ENCODE measurements at places on chromosomes 12 and 14.

DNA sequence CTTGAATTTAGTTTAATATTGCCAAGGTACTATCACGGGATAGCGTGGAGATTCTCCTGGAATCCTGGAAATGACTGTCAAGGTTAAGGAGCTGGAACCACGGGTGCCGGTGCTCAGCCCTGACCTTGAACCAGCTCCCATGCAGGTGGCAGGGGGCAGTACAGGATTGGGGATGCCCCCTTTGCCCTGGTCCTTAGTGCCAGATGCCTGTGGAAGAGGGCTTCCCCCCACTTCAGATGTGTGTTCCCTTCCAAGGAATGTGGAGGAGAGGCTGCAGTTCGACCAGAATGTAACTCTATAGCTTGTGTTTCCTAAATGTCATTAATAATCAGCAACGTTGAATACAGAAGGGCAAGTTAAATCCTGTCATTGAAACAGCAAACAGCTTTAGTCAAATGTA is 258.9 kb downstream of the VRK1 start:
- DNase-seq, result no peak

GRCh38 chr12:111248236-111249017 is 120.5 kb downstream of the PHETA1 start:
- no peak for DNase-seq

GRCh38 chr12:100610666-100611430 is 37.4 kb downstream of the GAS2L3 start:
- DNase-seq, result no peak

- DNase-seq, result no peak
Observed at GRCh38 chr12:57454566-57455373, at the start of gene INHBE. Gene INHBE (plus strand): TSS chr12:57455307. CDS start chr12:57455537, 230 bp downstream.

GRCh38 chr14:95490727-95491451 is 25.6 kb downstream of the SYNE3 start:
- DNase-seq, result no peak

DNA sequence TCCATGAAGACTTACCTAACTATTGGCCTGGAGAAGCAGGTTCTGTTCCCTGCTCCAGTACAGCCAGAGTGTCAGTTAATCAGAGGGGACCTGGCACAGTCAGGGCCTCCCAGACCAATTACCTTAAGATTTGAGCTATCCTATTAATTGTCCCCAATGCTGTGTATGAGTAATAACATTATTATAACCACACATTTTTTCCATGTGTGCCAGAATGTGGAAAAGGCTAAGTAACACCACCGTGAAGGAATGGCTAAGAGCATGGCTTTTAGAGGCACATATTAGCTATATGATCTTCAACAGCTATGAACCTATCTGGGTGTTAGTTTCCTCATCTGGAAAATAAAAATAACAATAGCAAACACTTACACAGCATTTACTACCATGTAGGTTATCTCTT is 111.1 kb upstream of the RAP1B start:
- DNase-seq, result no peak

- no peak for DNase-seq
Observed at GRCh38 chr12:52792185-52793029, 3.5 kb downstream of the KRT3 start.

DNA sequence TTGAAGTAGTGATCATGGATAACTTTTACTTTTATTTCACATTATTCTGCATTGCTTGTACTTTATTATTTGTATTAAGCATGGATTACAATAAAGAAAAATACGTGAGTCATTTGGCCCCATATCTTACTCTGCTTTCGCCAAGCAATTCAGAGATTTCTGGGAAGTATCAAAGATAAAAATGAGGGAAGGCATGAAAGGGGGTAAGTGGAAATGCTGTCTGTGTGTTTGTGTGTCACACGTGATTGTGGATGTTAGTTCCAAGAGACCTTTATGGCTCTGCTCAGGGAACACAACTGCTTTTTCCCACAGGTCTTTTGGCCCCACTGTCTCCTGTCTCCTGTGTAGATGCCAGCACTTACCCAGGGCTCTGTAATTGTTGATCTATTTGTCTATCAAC is 10.5 kb downstream of the NID2 start:
- no peak for DNase-seq

DNA sequence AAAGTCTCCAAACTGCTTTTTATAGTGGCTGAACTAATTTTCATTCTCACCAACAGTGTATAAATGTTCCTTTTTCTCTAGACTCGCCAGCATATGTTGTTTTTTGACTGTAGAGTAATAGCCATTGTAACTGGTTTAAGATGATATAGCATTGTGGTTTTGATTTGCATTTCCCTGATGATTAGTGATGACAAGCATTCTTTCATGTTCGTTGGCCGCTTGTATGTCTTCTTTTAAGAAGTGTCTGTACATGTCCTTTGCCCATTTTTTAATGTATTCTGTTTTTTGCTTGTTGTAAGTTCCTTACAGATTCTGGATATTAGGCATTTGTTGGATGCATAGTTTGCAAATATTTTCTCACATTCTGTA is 404.9 kb downstream of the FLRT2 start:
- no peak for DNase-seq

DNA sequence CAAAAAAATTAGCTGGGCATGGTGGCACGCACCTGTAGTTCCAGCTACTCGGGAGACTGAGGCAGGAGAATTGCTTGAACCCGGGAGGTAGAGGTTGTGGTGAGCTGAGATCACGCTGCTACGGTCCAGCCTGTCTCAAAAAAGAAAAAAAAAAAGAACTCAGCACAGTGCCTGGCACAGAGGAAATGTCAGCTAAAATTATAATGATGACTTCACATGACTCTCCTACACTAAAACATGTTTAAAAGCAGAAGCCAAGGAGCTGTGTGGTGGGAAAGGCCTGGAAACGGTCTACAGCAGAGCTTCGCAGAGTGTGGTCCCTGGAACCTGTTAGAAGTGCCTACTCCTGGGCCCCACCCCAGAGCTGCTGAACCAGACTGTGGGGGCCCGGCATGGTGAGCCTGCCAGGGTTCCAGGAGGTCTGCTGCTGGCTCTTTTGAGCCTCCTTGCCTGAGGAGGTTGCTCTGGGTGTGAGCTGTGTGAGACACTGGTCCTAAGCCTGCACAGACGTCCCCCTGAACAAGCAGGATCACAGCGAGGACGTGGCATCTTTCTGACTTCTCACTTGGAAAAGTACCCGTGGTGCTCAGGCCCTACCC is 28.1 kb downstream of the TCHP start:
- DNase-seq, result no peak

GRCh38 chr14:87994974-87995373 is 2.0 kb upstream of the GALC start:
- peak; percentile 5 for DNase-seq

GRCh38 chr12:26271889-26272492 is 76.6 kb downstream of the SSPN start:
- no peak for DNase-seq

DNA sequence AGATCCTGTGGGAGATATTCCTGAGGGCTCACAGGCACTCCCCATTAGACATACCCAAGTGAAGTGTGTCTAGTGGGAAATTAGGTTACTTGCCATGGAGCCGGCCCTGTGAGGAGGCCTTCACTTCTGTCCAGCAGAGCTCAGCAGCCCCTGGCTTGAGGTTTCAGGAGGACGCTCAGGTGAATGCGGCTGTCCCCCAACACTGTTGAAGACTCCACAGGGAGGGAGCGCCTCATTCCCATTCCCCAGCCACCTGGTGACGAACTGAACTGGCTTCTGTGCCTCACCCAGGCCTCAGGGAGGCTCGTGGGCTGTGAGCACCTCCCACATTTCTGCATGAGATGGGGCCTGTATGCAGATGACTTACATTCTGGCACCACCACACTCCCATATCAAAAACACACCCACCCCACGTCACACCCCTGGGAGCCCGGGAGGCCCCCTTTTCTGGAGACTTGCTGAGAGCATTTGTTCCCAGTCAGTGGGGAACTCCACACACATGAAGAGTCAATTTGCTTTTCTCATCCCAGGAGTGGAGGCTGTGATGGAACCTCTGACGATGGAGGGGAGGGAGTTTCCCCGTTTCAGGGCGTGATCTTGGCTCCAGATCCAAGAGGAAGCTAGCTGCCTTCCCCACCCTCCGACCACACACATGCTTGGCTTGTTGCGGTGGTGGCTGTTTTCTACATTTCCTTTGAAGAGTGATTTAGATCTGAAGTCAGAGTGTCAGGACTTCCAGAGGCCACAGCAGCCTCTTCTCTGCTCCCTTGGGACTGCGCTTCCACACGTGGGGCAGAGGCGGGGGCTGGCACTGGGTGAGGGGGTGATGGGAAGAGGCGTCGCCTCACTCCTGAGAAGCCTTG is 120.7 kb downstream of the ADGRD1 start:
- no peak for DNase-seq

DNA sequence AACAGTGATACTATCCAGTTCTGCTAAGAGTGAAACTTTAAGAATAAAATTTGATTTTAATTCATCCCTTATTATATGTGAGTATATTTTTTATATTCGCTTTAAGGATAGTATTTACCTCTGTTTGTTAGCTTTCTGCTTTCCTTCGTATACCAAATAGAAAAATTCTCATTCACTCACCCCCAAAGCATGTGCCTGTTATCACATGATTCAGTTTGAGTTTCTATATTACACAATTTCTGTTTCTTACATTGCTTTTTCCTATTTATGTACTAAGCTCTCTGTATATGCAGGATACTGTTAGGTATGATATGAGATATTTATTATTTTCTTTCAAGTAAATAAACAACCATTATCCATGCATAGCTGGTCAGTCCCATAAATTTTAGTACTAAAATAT is 275.2 kb downstream of the FBXL14 start:
- no peak for DNase-seq

DNA sequence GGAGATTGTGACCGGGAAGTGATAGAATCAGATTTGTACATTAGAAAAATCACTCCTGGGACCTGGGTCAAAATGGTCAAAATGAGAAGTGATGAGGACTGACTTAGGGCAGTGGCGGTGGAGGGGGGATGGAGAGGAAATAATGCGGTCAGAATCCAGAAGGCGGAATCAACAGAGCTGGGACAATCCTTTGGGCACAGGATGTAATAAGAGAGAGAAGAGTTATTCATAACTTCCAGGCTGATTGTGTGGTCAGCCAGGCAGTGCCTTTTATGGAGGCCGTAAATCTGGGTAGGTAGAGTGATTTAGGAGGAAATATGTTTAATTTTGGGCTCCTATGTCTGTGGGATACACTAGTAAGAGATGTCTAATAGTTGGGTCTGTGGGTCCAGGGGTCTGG is 21.6 kb downstream of the FBXL14 start:
- DNase-seq, result no peak

- DNase-seq, result no peak
Observed at GRCh38 chr12:61916831-61917230, 343.4 kb upstream of the USP15 start.

- no peak for DNase-seq
Observed at GRCh38 chr14:30569216-30569902, 10.4 kb downstream of the G2E3 start.

- DNase-seq, result no peak
Observed at GRCh38 chr14:36605506-36605857, 23.1 kb upstream of the NKX2-8 start.

GRCh38 chr12:26113181-26113654 is 11.6 kb downstream of the BHLHE41 start:
- no peak for DNase-seq

DNA sequence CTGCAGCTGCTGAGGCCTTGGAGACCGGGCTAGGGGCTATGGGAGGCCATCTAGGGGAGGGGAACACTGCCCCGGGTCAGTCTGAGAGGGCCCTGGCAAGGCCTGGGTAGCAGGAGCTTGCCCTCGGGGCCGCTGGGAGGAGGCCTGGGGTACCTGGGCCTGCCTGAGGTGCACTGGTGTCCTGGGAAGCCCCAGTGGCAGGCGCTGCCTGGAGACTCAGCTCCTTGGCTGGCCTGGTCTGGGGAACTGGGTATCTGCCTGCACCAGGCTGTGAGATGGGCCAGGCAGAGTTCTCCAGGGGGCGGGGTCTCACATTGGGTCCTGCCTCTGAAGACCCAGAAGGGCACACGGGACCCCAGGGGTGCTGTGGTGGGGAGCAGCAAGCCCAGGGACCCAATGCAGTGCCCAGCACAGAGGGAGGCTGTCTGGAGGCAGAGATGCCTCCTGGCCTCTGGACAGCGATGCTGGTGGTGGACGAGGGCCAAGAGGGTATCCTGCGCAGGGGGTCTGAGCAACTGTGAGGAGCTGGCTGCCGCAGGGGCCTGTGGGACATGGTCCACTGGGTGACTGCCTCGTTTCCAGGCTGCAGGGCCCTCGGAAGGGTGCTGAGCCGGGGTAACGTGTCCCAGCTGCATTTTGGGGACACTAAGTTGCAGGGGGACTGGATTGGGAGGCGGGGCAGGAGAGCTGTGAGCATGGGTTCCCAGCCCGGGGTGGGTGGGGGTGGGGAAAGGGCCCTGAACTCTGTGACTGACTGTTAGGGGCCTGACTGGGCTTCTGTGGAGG is 7.4 kb upstream of the MTA1 start:
- DNase-seq, result no peak

GRCh38 chr12:46065412-46066166 is 75.2 kb upstream of the SCAF11 start:
- DNase-seq, result no peak

DNA sequence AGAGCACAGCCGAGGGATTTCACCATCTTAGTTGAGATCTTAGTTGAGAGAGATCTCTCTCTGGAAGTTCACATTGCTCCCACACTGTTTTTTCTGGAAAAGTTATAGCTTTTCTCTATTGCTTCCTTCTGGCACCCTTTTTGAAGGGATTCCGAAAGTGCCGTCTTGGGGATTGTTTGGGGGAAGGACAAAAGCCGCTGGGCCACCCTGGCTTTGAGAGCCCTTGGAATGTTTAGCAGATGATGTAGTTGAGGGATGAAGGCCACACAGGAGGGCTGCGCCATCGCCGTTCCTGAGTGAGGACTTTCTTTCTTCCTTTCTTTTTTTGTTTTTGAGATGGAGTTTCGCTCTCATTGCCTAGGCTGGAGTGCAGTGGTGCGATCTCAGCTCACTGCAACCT is 17.7 kb downstream of the PLEKHG3 start:
- DNase-seq, result no peak

- no peak for DNase-seq
Observed at GRCh38 chr12:18556161-18556560, 181.7 kb downstream of the PLCZ1 start.

GRCh38 chr12:26749781-26750180 is 83.2 kb downstream of the ITPR2 start:
- no peak for DNase-seq

GRCh38 chr14:61472011-61472672 is 150.8 kb downstream of the PRKCH start:
- DNase-seq, result peak; percentile 53

GRCh38 chr12:29625359-29625953 is 128.0 kb upstream of the OVCH1 start:
- DNase-seq, result no peak

GRCh38 chr12:66960704-66961690 is 282.1 kb upstream of the GRIP1 start:
- no peak for DNase-seq

- no peak for DNase-seq
Observed at GRCh38 chr12:79227646-79228045, 363.1 kb downstream of the SYT1 start.

DNA sequence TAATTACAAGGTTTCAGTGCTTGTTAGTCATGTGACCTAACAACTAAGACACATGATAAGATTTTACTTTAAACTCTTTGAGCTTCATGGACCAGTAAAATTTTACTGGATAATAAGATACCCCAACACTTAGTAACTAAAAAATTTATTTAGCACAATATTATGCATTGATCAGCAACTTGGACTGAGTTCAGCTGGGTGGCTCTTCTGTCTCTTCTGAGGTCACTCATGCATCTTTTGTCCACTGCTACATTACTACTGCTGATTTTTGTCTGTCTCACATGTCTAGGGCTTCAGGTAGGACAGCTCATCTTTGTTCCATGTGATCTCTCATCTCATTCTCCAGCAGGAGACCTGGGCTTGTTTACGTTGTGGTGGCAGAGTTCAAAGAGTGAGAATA is 370.2 kb upstream of the TMTC1 start:
- DNase-seq, result no peak

- no peak for DNase-seq
Observed at GRCh38 chr12:120851444-120851843, 52.7 kb downstream of the SPPL3 start.

All from T-helper 22 cell (primary cell).